Mammary epithelial cell (primary cell): ENCODE measurements at places on chromosomes 12 and 14. TPM values are rescaled to one million over a fixed set of nuclear protein-coding genes. Genes with fewer than 3 reads are reported as not detected.

The CCDC196 gene
- total RNA-seq = not detected in 2 replicates

The RHOJ gene
- total RNA-seq = 10.5 TPM

The GLT8D2 gene
- total RNA-seq = 18.7 and 20.1 TPM in 2 replicates

GRCh38 chr12:106274012-106274411 is 26.2 kb upstream of the CKAP4 start:
- DNase-seq = no peak

GRCh38 chr12:90543841-90544240 is 411.1 kb downstream of the CCER1 start:
- DNase-seq = no peak

The TPH2 gene
- total RNA-seq = not detected

DNA sequence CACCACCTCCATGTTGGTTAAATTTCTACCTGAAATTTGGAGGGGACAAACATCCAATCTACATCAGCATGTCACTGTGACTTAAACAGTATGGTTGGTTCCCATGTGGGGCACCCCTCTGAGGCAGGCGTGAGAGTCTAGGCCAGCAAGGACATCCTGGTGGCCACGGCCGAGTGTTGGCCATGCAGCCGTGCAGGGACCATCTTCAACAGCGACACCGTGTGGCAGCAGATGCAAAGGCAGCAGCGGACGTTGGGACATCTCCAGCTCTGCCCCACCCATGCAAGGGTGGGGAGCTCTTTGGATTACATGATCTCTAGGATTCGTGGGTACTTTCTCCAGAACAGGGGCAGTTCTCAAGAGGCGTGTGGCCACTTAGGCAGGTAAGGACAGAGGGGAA is 49.8 kb downstream of the NOC4L start:
- no peak for DNase-seq

The AQP2 gene
- total RNA-seq = not detected in 2 replicates

The AQP5 gene
- total RNA-seq = 0.50 TPM
